ENCODE measurements at places on chromosomes 2 and 18.
A peak's percentile ranks its signal among the peaks of the same experiment; 100 is the strongest.

GRCh38 chr2:68743531-68743930 lies 8.9 kb downstream of the ARHGAP25 start:
- no peak for DNase-seq

DNA sequence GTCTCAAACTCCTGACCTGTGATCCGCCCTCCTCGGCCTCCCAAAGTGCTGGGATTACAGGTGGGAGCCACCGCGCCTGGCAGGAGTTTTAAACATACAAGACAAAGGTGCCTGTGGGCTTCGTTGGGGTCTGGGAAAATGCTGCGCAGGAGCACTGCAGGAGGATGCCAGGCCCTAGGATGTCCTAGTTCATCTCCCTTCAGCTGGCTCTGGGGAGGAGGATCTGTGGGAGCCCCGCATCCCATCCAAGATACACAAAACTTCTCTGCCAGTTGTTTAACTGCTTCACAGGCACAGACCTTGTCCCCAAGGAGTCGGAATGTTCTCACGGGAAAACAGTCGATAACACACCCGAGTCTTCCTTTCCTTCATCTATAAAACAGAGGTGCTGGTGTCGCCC lies 89.1 kb downstream of the POLR1A start:
- no peak for DNase-seq

- no peak for DNase-seq
Measured at GRCh38 chr2:124450481-124450880, 425.4 kb downstream of the CNTNAP5 start.

DNA sequence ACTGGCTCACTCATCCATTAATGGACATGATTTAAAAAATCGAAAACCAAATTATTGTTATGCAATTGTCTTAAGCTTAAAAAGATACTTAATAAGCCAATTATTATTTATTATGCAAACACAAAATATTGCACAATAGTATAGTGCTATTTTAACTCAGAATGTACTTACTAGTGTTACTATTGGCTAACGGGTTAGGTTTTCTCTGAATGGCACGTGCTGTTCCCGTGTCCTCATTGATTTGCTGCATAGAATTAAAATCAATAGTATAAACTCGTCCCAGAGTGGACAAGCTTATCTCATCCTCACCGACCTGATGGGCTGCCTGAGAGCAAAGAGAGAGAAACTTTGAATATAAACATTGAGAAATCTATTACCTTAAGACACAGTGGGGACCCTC lies 91.2 kb upstream of the DNER start:
- no peak for DNase-seq

DNA sequence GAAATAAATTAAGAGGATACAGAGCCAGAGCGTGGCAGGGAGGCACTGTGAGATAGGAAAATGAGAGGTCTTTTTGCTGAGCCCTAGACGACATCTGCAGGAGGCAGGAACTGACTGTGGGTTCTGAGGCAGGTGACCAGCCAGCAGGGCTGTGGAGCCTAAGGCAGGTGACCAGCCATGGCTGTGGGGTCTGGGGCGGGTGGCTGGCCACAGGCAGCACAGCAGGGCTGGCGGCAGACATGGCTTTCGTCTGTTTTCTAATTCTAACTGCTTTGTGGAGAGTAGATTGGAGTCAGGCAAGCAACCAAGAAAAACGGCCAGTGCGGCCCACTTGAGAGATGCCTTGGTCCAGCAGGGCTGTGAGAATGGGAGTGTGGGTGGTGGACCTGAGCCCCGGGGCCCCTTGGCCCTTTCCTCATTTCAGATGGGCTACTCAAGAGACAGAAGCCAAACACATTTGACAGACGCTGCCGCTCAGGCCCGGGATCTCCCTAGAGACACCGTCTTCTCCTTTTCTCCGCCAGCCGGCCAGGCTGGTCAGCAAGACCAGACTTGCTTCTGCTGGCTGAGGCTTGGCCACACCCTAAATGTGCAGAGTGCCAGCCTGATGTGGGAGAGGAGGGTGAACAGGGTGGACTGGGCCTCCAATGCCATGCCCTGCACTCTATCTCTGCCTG lies 19.7 kb upstream of the GNAL start:
- DNase-seq, result no peak

GRCh38 chr2:67846370-67847070 lies 216.3 kb downstream of the C1D start:
- DNase-seq, result peak; percentile 20

DNA sequence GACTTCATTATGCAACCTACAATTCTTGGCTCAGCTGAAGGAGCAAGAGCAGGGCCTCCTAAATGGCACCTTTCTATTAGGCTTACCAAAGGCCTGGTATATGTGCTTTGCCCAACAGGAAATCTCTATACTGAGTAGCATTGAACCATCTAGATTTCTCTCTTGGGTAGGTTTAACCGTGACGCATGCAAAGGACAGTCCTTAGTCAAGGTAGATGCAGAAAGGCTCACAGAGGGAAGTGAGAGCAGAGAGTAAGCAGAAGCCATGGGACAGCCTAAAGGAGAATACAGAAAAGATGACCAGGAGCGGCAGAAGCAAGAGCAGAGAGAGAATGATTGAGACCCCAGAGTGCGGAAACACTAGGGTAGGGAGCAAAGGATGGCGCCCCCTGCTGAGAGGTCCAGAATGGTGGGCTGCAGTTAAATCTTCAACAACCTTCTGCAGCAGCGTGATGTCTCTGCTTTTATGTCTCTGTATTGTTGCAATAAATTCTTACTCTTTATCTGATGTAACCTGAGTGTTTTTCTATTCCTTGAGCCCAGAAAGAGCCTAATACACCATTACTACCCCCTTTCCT lies 4.7 kb upstream of the OSBPL1A start:
- DNase-seq, result no peak

DNA sequence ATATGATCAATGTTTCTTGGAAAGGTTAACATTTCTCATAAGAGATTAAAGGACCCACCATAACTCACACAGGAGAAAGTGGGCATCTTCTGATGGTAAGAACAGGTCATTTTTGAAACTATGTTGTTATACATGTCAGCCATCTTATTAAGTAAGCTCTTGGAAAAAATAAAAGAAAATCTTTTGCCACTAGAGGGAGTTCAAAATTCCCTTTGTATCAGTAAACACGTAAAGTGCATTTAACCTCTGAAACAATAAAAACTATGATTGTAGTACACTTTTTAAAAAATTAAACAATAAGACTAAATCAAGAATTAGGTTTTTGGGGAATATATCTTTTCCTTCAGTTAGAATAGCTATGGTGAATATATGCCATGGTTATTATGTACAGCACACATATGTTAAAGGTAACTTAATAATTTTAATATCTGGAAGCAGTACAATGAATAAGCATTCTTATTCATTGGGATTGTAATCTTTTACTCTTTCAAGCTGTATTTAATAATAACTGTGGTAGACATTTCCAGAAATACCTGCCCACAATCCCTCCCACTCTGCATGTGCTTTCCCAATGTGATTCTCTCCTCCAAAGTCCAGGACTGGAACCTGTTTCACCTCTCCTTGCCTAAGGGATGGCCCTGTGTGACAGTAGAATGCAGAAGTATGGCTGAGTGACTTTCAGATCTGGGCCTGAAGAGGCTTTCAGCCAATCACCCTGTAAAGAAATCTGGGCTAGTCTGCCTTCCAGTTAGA lies 64.2 kb downstream of the RBMS1 start:
- no peak for DNase-seq

DNA sequence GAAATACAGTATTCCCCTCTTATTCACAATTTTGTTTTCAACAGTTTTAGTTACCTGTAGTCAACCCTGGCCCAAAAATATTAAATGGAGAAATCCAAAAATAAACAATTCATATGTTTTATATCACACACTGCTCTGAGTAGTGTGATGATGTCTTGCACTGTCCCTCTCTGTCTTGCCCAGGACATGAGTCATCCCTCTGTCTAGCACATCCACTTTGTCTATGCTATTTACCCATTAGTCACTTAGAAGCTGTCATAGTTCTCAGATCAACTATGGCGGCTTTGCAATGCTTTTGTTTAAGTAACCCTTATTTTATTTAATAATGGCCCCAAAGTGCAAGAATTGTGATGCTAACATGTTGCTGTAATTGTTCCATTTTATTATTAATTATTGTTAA lies 380.6 kb upstream of the REG3G start:
- DNase-seq, result no peak

DNA sequence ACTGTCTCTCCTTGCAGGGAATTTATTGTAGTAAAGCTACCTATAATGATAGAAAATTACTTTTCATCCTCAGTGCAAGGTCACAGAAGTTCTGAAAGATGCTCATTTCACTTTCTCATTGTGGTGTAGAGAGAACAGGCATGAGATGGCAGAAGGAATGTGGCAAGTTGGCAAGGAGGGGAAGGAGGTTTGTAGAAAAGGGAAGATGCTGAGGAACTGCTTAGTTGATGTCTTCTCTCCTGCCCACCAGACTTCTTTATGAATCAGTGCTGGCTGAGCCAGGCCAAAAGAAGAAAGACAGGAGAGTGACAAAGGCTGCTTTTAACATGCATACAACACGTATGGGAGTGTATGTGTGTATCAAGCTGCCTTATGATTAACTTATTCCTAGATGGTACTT lies 164.4 kb downstream of the PRPF40A start:
- DNase-seq, result no peak

DNA sequence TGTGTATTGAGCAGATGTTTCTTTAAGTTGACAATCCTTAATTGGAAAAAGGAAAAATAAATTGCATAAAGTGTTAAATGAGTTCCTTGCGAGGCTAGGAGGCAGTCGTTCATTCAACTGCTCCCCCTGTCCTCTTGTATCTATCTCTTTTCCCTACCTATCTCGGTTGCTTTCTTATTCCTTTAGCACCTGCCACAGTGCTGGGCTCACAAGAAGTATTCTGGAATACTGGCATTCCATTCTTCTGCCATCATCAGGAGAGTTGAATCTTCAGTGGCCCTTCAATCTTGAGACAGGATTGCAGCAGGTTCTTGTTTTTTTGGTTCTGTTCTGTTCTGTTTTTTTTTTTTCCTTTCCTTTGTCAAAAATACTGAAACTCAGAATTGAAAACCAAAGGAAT lies 143.1 kb upstream of the AQP4 start:
- no peak for DNase-seq

DNA sequence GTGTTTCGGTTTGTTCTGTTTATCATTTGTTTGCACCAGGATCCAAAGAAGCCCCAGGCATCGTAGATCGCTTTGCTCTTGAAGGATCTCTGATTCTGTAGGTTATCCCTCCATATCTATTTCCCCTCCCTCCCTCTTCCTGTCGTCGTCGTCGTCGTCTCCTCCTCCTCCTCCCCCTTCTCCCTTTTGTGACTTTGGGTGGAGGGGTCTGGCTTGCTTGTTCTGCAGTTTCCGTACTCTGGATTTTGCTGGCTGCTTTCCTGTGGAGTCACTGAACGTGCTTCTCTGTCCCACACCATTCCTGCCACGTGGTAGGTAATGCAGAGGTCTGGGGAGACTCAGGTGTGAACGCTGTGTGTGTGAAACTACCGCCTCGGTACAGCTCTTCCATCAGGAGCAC lies 225.0 kb downstream of the LDLRAD4 start:
- no peak for DNase-seq

GRCh38 chr2:171309455-171310286 lies 124.1 kb downstream of the METTL8 start:
- no peak for DNase-seq

DNA sequence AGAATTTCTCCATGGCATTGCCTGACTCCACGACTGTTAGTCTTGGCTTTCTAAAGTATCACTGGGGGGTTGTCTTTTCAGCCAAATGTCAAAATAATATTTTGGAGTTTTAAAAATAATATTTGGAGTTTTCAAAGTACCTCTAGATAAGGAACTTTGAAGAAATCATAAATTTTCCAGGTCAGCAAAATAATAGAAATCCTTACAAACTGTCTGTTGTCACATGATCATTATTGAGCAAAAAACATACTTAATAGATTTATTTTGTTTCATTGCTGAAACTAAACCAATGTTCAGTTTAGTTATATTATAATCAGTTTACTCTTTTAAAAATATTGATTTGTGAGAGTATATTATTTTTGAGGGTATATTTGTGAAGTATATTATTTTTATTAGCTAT lies 85.7 kb downstream of the APLF start:
- DNase-seq, result no peak

GRCh38 chr2:151297882-151298281 lies 8.4 kb upstream of the NMI start:
- no peak for DNase-seq

- no peak for DNase-seq
Measured at GRCh38 chr2:152791979-152792378, 73.6 kb downstream of the ARL6IP6 start.

DNA sequence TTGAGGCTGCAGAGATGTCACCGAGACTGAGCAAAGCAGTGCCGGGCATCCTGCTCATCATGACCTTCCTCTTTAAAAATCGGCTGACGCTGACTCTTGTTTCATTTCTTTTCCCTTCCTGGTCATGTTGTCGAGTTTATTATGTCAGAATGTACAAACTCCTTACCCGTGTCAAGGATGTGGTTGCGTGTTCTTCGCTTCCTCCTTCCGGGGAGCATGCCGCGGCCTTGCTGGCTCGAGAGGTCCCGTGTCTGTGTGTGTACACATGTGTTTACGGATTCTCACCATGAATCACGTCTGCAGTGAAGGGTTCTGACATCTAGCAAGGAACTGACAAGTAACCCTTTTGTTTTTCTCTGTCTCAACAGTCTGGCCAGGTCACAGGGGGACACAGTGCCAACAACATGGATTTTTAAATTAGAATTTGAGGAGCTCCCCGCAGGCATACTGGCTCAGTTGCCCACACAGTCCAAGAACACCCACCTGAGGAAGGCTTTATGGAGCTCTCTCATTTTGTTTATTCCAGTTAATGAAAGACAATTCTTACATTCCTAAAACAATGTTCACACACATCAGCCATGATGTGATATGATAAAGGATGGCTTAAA lies 60.2 kb downstream of the MYT1L start:
- no peak for DNase-seq

DNA sequence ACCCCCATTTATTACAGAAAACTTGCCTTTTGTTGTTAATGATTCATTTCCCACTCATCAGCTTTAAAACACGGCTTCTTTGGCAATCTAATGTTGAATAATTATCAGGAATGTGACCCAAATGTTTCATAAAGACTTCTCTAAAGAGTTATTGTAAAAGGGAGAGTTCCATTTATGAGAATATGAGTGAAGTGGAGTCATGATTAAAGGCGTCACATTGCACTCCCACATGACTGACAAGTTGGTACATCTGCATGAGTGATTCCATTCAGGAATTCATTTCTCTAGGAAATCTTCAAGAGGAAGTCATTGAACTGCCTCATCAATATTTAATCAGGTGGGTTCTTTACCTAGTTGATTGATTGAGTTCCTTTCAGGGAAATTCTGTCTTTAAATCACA lies 184.8 kb downstream of the LNPK start:
- no peak for DNase-seq

- no peak for DNase-seq
Measured at GRCh38 chr2:39837856-39838453, 58.9 kb upstream of the THUMPD2 start.

All from stimulated activated CD4-positive, alpha-beta T cell treated with anti-CD3 and anti-CD28 coated beads, TNF-alpha, amount 100 ng/mL, for 48 hours (primary cell).